Activated naive CD4-positive, alpha-beta T cell treated with anti-CD3 and anti-CD28 coated beads, Interleukin-2, amount 50 U/mL, for 72 hours (primary cell): ENCODE measurements at places on chromosomes 2 and 18. TPM values are rescaled to one million over a fixed set of nuclear protein-coding genes. Genes with fewer than 3 reads are reported as not detected.
A peak's percentile ranks its signal among the peaks of the same experiment; 100 is the strongest.

DNA sequence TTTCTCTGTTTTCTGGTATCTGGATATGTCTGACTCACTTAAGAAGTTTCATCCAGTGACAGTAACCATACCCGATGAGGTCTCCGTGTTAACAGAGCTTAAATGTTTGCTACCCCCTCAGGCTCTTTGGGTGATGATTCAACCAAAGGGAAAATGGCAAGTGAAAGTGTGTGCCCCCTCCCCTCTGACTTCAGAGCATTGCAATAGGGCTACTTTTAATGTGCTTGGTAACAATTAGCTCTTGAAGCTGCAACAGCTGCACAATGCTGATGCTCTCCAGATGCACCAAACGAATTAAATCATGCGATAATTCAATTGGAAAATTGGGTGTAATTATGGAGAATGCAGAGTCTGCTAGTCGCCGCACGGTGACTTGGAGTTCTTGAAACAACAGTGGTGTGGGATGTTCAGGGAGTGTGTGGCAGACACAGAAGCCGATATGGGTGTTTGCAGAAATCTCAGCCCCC lies 270.7 kb downstream of the ALK start:
- DNase-seq, result no peak

Gene MFSD6
- total RNA-seq, result 18.8 TPM

GRCh38 chr2:20447437-20448245 lies 767 bp downstream of the RHOB start:
- DNase-seq, result peak; percentile 61

DNA sequence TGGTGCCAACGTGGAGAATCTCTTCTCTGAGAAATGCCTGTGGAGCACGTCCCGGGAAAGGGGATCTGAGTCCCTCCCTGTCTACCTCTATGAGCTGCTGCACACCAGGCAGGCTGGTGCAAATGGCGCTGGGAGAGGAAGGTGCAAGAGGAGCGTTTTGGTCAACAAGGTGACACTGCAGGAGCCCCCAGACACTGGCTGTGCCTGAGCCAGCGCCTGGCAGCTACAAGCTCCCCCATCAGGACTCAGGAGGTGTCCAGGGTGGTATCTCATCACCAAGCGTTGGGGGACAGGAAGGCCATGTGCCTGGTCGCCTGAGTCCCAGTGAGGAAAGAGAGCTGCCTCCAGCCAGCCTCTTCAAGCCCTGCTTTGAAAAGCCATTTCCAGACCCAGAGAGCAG lies 173.4 kb downstream of the TNS1 start:
- DNase-seq, result no peak

DNA sequence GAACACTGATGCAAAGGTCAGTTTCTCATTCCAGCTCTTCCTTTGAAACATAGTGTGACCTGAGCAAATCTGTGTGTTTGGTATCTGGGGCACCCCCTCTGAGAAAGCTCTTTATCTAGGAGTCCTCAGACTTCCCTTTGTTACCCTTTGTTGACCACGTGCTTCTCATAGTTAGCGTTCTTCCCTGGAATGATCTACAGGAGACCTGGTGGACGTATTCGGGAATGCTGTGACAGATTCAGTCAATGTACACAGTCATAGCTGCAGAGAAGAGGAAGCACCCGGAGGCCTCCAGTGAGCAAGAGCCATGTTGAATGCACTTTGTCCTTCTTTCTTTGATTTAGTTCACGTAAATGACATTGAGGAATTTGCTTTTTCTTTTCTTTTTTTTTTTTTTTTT lies 10.7 kb upstream of the CHMP1B start:
- no peak for DNase-seq

DNA sequence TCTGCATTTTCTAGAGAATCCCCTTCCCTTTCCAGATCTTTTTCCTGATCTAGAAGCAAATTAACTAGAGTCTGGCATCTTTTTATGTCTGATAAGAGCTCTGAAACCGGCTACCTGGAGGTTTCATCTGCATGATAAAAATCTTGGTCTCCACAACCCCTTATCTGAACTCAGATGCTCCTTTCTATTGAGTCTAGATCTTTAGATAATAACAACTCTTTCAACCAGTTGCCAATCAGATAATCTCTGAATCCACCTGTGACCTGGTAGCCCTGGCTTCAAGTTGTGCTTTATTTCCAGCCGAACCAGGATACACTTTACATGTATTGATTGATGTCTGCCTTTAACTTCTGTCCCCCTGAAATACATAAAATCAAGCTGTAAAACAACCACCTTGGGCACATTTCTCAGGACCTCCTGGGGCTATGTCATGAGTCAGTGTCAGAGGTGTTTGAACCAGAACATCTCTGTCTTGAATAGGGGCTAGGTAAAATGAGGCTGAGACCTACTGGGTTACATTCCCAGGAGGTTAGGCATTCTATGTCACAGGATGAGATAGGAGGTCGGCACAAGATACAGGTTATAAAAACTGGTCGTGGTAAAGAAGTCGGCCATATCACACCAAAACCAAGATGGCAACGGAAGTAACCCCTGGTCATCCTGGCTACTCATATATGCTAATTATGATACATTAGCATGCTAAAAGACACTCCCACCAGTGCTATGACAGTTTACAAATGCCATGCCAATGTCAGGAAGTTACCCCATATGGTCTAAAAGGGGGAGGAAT lies 20.8 kb downstream of the RALBP1 start:
- no peak for DNase-seq

Gene REG3A
- total RNA-seq, result not detected

GRCh38 chr18:40055262-40055661 lies 1899.8 kb upstream of the PIK3C3 start:
- DNase-seq, result no peak

- DNase-seq, result no peak
Observed at GRCh38 chr18:56727399-56727798, 76.2 kb downstream of the WDR7 start.

- DNase-seq, result no peak
Observed at GRCh38 chr2:98127229-98127989, 40.4 kb downstream of the VWA3B start.

Gene TCF23
- total RNA-seq, result not detected

- no peak for DNase-seq
Observed at GRCh38 chr2:68379184-68379708, 14.2 kb downstream of the PLEK start.

DNA sequence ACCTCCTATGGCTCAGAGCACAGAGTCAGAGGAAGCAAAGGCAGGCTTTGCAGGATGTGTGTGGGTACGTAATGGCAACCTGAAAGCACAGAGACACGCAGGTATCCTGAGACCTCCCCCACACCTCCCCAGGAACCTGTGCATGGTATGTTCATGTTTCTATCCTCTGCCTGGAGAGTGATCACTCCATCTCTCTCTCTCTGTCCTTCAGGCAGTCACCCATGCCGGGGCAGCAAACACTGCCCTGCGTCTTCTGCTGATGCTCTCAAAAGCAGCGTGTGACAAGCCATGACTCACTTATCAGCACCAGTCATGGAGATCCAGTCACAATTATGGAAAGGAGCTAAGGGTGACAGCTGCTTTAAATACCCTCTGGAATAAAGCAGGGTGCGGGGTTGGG lies 52.7 kb downstream of the PDCL3 start:
- DNase-seq, result no peak

- no peak for DNase-seq
Observed at GRCh38 chr18:21064347-21064746, 47.3 kb downstream of the ROCK1 start.

DNA sequence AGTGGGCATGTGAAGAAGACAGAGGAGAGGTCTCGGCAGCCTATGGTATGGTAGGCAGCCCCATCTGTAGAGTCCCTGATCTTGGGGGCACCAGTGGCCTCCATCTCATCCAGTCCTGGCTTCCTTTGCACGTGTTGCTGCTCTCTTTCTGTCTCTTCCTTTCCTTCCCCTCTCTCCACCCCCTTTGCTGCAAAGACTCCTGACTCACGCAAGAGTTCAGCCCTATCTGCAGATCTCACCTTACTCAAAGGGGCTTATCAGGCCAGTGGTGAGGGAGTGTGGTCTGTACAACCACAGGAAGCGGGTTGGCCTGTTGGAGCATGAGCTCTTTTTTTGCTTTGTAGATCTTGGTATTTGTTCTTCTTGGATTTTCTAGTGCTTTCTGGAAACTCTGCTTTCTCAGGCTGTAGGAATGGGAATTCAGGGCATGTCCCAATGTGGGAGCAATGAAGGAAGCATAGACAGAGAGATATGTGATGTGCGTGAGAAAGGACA lies 14.6 kb upstream of the NT5DC4 start:
- no peak for DNase-seq

- DNase-seq, result no peak
Observed at GRCh38 chr18:52310651-52311050, 29.3 kb upstream of the DCC start.

Gene MDH1B
- 1.4 TPM for total RNA-seq

DNA sequence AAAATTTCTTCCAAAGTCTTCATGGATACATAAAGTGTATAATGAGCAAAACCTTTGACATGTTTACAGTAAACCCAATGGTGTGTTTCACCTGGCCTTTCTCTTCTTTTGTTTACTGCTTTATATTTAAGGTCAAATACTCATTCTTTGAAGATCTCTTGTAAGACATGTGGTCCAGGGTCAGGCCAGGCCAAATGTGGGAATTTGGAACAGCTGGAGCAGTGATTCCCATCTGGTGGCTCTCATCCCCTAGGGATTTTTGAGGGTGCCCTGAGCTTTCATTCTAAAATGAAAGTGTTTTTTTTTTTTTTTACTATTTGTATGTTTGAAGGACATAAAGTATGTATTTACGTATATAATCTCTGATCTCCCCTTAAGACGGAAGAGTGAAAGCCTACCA lies 13.8 kb upstream of the MGAT5 start:
- DNase-seq, result no peak

Gene MREG
- total RNA-seq, result 4.9 TPM

Gene BARD1
- 31.5 TPM for total RNA-seq

DNA sequence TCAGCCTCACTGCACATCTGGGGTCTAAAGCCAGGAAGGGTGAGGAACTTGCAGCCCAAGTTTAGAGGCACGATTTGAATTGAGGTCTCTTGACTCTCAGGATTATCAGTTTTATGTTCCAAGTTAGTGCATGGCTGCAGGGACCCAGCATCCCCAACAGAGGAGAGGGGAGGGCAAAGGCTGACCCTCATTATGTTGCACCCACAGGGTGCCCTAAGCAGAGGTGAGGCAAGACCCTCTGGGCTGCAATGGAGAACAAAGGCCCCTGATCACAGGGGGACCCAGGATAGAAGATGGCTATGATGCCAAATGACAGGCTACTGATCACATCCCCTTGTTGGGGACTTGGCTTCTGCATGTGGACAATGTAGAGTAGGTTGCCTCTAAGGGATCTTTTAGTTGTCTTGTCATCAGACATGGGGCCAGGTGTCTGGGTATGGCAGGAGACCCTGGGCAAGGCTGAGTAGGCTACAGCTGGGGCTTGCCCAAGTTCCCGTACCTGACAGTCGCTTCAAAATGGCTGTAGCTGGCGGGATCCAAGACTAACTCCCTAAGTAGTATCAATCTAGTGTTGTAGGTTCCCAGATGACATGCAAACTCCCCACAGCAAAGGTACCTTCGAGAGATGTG lies 4.5 kb upstream of the GDF7 start:
- no peak for DNase-seq

DNA sequence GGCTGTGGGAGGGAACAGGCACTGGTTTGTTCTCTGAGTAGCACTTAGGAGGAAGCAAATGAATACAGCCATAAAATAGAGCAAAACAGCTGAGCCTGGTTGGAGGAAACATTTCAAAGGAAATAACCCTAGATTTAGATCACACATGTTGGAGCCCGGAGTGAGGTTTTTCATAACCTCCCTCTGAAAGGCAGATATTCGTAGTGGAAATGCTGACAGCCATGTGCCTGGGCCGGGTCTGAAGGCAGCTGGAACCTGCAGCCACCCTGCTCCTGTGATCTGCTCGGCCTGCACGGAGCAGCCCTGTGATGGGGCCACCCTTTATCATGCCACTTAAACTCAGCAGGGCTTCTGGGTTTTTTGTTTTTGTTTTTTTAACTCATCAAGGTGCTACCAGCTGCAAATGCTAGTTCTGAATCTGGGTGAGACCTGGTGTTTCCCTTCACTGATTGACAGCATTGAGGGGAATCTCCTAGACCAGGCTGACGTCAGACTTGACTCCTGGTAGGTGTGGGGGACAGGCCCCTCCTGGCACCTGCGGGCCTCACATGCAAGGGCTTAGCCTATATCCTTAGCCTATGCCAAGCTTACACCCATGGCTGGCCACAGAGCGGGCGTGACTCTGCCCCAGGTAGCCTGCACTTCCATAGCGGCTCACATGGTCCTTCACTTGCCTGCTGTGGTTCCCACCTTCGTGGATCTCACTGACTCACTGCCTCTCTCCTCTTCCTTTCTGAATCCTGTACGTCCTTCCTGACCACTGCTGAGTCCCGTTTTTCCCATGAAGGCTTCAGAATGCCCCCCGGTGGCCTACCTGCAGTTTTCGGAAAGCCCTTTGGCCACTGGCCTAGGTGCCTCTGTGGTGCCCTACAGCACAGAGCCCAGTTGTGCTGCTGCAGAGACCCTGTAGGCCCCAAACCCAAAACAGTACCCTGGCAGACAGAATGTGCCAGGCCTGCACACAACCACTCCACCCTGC lies 217.3 kb downstream of the SEPTIN10 start:
- no peak for DNase-seq

- no peak for DNase-seq
Observed at GRCh38 chr2:149661844-149662243, 74.3 kb upstream of the MMADHC start.

DNA sequence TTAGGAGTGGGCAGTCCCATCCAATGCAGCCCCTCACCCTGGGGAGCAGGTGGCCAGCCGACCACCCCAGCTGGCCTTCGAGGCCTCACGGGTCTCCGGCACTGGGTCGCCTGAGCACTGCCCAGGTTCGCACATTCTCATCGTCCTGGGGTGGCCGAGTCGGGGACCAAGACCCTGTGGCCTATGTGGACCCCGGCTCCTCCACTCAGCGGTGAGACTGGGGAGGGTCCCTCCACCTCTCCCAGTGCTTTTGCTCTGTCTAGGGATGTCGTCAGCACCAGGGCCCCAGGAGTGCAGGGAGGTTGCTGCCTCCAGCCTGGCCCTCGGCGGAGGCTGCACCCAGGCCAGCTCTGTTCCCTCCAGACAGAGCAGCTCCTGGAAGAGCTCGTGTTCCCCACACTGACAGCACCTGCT lies 89.6 kb downstream of the TPO start:
- no peak for DNase-seq

DNA sequence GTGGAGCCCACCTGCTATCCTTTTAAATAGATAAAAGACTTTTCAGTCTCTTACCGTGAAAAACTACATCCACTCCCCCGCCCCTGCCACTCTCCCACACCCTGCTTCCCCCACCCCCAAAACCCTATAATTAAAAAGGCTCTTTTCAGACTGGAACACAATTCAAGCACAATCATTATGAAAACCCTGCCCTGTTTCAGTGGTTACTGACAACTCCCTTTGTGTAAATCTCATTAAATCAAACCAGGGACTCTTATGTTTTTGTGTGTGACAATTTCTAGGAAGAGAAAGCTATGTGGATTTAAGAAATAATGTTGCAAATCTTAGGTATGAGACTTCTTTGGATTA lies 21.0 kb upstream of the ZNF532 start:
- DNase-seq, result no peak

DNA sequence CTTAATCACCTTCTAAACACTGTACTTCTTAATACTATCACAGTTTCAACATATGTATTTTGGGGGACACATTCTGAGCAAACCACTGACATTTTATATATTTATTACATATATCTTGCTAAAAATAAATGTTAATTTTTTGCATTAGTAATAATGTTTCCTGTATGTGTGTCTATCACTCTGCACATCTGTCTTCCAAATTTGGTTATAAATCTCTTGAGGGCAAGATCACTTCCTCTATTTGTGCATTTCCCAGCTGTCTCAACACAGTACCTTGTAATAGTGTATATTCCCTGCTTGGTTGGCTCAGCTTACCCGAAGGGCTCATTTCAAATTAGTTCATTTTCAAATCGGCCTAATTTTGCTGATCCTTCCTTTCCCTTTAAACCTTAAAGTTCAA lies 617.1 kb upstream of the GYPC start:
- no peak for DNase-seq
